ENCODE measurements at places on chromosomes 2 and 18.

- H3K4me1 ChIP-seq, result no peaks in the 10 kb centered on the region
- no peak overlapping the region for H3K27ac ChIP-seq
- H3K36me3 ChIP-seq, result no peaks in the 10 kb centered on the region
- DNase-seq, result no peak
- no peak overlapping the region for H3K4me3 ChIP-seq
- no peaks in the 10 kb centered on the region for H3K27me3 ChIP-seq
Measured at GRCh38 chr2:13950761-13951160, 681.8 kb upstream of the LRATD1 start.

DNA sequence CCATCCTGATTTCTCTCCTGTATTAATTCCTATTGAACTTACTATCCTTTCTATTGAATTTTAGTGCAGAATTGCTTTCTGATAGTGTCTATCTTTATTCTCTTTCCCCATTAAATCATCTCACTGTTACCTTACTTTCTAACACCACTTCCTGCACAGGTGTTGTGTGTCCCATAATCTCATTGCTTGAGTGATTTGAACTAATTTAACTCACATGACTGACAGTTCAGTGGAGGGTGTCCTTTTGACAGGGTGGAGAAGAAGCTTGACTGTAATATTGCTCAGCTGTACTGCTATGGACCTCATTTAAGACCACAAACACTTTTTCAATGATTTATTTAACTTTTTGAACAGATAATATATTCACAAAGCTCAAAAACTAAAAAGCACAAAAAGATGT is 211.8 kb downstream of the NRXN1 start:
- no peaks in the 10 kb centered on the region for H3K4me1 ChIP-seq
- H3K27ac ChIP-seq, result no peak overlapping the region
- no peaks in the 10 kb centered on the region for H3K36me3 ChIP-seq
- no peak overlapping the region for H3K4me3 ChIP-seq
- H3K27me3 ChIP-seq, result no peaks in the 10 kb centered on the region

- no peak for DNase-seq
- no peaks in the 10 kb centered on the region for H3K4me1 ChIP-seq
- no peak overlapping the region for H3K4me3 ChIP-seq
- H3K27ac ChIP-seq, result no peak overlapping the region
- H3K36me3 ChIP-seq, result no peaks in the 10 kb centered on the region
Measured at GRCh38 chr2:168796090-168796577, 6.3 kb upstream of the NOSTRIN start.

DNA sequence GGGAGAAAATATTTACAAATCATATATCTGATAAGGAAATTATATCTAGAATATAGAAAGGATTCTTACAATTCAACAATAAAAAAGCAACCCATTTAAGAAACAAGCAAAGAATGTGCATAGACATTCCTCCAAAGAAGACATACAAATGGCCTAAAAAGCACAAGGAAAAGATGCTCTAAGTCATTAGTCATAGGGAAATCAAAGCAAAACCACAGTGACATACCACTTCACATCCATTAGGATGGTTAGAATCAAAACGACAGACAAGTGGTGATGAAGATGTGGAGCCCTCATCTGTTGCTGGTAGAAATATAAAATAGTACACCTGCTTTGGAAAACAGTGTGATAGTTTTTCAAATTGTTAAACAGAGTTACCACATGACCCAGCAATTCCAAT is 48.2 kb downstream of the MAPRE2 start:
- DNase-seq, result no peak
- H3K36me3 ChIP-seq, result no peaks in the 10 kb centered on the region
- no peak overlapping the region for H3K27ac ChIP-seq
- H3K4me3 ChIP-seq, result no peak overlapping the region

DNA sequence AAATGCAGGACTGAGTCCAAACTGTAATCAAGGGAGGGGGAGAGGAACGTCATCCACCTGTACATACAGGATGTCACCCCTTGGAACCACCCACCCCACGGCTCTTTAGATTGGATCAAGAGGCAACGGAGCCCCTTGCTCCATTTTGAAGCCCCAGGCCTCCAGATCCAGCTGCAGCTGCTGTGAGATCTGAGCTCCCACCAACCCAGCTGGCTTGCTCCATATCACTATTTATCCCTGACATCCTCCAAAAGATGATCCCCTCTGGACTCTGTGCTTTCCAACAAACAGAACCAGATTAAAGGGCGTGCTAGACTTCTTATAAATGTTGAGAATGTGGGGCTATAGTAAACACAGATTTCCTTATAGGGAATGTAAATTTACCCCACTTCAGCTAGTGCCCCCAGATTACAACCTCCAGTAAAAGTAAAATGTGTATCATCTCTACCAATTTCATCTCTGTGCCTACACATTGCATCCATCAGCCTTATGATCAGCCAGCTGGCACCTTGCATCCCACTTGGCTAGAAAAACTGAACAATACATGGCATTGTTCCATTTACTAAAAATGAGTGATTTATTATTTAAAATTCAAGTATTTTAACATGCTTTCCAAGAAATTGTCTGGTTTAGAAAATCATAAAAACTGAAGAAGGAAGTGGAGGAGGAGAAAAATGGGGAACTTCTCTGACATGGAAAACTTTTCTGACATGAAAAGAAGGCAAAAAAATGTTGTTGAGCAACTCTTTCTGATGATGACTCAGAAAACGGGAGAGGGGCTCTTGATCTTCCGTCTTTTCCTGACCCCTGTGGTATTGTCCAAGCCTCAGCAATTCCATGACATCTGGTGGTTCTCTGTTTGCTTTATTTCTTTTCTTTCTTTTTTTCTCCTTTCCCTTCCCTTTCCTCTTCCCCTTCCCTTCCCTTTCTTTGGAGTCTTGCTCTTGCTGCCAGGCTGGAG is 262.6 kb upstream of the THUMPD2 start:
- H3K4me3 ChIP-seq, result no peak overlapping the region
- H3K4me1 ChIP-seq, result no peaks in the 10 kb centered on the region
- no peaks in the 10 kb centered on the region for H3K36me3 ChIP-seq
- H3K27me3 ChIP-seq, result no peaks in the 10 kb centered on the region
- H3K27ac ChIP-seq, result no peak overlapping the region
- DNase-seq, result no peak
